Activated naive CD8-positive, alpha-beta T cell treated with anti-CD3 and anti-CD28 coated beads for 36 hours (primary cell): ENCODE measurements at places on chromosomes 6 and 20.
A peak's percentile ranks its signal among the peaks of the same experiment; 100 is the strongest.

DNA sequence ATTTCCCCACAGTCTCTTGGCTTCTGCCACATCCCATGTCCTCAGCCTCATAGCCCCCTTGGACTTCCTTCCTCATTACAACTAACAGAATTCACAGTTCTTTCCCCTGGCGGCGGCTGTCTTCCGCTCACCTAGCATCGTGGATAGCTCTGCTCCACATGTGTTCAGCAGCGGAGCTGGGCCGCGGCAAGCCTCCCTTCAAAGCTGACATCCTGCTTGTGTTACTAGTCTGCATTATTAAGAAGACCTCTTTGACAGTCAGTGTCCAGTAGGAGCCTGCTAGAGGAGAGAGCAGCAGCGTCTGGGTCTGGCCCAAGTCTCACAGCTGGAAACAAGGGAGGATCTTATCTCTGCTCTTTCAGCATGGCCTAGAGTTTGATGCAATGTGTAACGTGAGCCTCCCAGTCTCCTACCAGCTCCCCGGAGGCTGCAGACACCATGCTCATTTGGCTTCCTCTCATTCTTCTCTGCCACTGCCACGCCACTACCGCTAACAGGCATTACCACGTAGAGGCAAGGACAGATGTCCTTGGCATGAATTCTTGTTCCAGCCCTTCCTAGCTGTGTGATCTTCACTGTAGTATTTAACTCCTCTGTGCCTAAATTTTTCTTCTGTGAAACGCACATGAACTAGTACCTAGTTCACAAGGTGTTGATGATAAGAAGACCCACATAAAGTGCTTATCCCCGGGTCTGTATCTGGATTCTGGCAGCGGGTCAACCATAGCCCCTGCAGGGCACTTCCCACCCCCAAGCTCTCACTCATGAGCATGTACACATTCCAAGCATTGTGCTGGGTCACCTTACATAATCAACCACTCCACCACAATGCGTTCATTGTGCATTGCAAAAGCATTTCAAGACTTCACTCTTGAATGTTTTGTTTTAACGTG is 107.1 kb upstream of the BACH2 start:
- no peak for DNase-seq

DNA sequence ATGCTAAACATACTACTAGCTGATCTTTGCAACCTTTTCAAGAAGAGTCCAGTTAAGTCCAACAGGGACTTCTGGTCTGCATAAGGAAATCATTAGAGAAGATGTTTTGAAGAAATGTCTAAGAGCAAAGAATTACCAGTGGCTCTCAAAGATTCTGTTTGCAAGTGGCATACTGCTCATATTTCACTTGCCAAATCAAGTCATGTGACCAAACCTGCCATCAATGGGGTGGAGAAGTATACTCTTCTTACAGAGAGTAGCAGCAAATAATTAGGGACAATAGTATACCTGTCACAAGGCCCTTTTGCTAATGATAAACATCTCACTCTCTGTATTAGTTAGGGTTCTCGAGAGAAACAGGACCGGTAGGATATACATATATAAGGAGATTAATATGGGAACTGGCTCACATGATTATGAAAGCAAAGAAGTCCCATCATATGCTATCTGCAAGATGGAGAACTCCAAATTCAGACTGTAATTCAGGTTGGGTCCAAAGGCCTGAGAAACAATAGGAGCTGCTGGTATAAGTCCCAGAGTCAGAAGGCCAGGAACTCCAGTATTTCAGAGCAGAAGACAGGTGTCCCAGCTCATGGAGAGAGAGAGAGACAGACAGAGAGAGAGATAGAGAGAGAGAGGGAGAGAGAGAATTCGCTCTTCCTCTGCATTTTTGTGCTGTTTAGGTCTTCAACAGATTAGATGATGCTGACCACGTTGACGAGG is 111.5 kb downstream of the LCA5 start:
- no peak for DNase-seq

DNA sequence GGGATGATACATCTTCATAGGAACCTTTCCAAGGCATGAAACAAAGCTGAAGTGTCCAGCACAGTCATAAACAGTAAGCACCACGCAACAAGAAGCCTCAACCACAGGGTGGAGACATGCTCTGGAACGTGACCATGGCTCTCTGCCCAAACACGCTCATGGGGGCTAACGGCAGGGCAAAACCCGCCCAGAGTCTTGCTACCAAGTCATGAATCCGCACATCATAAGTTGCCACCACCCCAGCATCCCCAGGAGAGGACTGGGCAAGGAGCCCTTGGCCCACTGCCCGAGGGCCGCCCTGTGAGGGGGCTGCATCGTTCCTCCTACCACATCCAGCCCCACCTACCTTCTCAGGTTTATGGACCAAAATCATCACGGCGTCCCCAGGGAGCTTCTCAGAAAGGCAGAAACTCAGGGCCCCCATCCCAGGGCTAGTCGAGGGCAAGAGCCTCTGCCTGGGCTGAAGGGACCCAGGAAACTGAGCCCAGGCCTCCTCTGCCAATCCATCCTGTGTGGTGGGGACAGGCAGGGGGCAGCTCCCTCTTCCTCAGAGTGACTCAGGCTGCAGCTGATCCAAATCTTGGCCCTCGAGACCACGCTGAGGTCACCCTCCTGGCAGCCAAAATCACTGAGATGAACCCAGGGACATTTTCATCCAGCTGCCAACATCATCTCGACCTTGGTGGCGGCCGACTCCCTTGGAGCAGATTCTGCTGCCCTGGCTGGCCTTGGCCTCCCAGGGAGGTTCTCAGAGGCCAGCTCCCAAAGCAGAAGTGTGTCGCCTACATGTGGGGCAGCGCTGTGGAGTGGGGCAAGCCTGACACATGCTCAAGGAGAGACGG is 42.6 kb downstream of the BMP7 start:
- DNase-seq, result no peak

DNA sequence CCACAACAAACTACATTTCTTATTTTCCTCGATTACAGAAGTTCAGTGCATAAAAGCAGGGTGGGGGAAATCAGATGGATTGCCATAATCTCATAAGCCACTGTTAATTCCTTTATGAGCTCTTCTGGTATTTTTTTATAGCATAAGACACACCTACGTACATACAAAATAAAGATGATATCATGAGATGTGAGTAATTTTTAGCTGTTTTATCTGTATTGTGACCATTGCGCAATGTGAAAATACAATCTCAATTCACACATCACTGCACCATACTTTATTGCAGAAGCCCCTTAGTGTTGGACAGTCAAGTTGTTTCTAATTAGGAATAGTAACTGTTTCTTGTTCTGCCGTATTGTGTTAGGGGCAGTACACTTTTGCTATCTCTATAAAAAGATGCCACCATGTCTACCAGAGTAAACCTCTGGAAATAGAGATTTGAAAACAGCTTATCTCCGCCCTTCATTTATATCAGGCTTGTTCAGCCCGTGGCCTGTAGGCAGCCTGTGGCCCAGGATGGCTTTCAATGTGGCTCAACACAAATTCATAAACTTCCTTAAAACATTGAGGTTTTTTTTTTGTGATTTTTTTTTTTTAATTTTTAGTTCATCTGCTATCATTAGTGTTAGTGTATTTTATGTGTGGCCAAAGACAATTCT is 90.4 kb downstream of the FARS2 start:
- DNase-seq, result no peak

DNA sequence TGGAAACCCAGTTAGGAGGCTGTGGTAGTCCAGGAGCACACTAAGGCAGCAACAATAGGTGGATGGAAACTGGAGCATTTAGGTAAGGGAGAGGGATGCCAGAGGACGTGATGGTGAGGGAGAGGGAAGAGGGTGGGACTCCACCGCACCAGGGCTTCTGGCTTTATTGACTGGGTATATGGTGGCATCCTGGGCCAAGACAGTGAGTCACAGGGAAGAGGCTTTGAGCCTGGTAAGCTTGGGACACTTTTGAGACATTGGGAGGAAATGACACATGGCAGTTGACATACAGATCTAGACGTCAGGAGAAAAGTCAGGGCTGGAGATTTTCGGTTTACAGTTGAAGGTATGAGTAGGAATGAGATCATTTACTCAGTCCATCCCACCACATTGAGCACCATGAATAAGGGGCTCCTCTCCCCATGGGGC is 14.9 kb downstream of the NT5E start:
- DNase-seq, result peak; percentile 58
